ENCODE measurements at places on chromosomes 4 and X. TPM values are rescaled to one million over a fixed set of nuclear protein-coding genes. Genes with fewer than 3 reads are reported as not detected.

ASMT gene
- total RNA-seq = not detected

UGT2A3 gene
- not detected for total RNA-seq

CXorf49 gene
- not detected for total RNA-seq

DOCK11 gene
- 0.87 TPM for total RNA-seq

GYG2 gene
- total RNA-seq = 0.29 TPM

RS1 gene
- total RNA-seq = not detected

BEX2 gene
- 1.3 TPM for total RNA-seq

CRLF2 gene
- total RNA-seq = not detected

CXCL13 gene
- total RNA-seq = not detected

PCSK1N gene
- total RNA-seq = 8.9 TPM

PNCK gene
- total RNA-seq = not detected

ARMCX1 gene
- 17.8 TPM for total RNA-seq

CSAG3 gene
- total RNA-seq = not detected

OTUD6A gene
- total RNA-seq = not detected

RTL9 gene
- total RNA-seq = not detected

FOXR2 gene
- total RNA-seq = not detected

MAGEA1 gene
- total RNA-seq = not detected

SPANXB1 gene
- total RNA-seq = not detected

ADAMTS3 gene
- total RNA-seq = 3.4 TPM

RBM46 gene
- not detected for total RNA-seq

DCAF12L2 gene
- not detected for total RNA-seq

SPANXN4 gene
- total RNA-seq = not detected

TSC22D3 gene
- 18.9 TPM for total RNA-seq

NAA11 gene
- not detected for total RNA-seq

ALAS2 gene
- not detected for total RNA-seq

TENM3 gene
- total RNA-seq = 40.3 TPM

NEUROG2 gene
- not detected for total RNA-seq

ARAP2 gene
- 1.4 TPM for total RNA-seq

MEPE gene
- total RNA-seq = not detected

SAGE1 gene
- not detected for total RNA-seq

BEX1 gene
- 0.68 TPM for total RNA-seq

XAGE1A gene
- total RNA-seq = not detected

MID1IP1 gene
- total RNA-seq = 18.7 TPM

CLDN34 gene
- 0.35 TPM for total RNA-seq

PABPC1L2A gene
- not detected for total RNA-seq

ETFDH gene
- 20.0 TPM for total RNA-seq

GAGE13 gene
- not detected for total RNA-seq

TECRL gene
- not detected for total RNA-seq

TBC1D1 gene
- 133 TPM for total RNA-seq

FAAH2 gene
- total RNA-seq = not detected

RGN gene
- 0.35 TPM for total RNA-seq

PRMT9 gene
- 15.9 TPM for total RNA-seq

AMBN gene
- total RNA-seq = not detected

NLRP2B gene
- total RNA-seq = not detected

RBM3 gene
- total RNA-seq = 261 TPM

SHOX gene
- not detected for total RNA-seq

ITGB1BP2 gene
- 2.1 TPM for total RNA-seq

MAP7D2 gene
- 0.58 TPM for total RNA-seq

RAB39B gene
- total RNA-seq = 0.05 TPM

COL4A5 gene
- total RNA-seq = 40.1 TPM

KLHL4 gene
- total RNA-seq = 13.9 TPM

MAGEB2 gene
- total RNA-seq = not detected

UGT2B15 gene
- not detected for total RNA-seq

MFAP3L gene
- total RNA-seq = 1.6 TPM

HSFX1 gene
- 2.1 TPM for total RNA-seq

Measured in glomerular endothelial cell (primary cell).